ENCODE measurements at places on chromosomes 1 and 21. TPM values are rescaled to one million over a fixed set of nuclear protein-coding genes. Genes with fewer than 3 reads are reported as not detected.

The VSIG8 gene
- total RNA-seq: not detected

The DMBX1 gene
- total RNA-seq: 0.99 TPM

The GBP6 gene
- not detected for total RNA-seq

The FAAP20 gene
- 56.7 TPM for total RNA-seq

The OR2M2 gene
- total RNA-seq: not detected

The LCE2C gene
- not detected for total RNA-seq

The BARHL2 gene
- not detected for total RNA-seq

Data from A549 treated with ZK216348 at 1 μM for 4 hours (cell line).